Upper lobe of right lung (tissue), 1 donor: ENCODE measurements at places on chromosomes 5 and 9. TPM values are rescaled to one million over a fixed set of nuclear protein-coding genes. Genes with fewer than 3 reads are reported as not detected.

Gene ZBTB26
- 8.2 TPM for total RNA-seq

Gene KIF4B
- total RNA-seq, result 0.17 TPM

Gene HMCN2
- total RNA-seq, result 7.8 TPM

Gene PCDHB4
- 3.0 TPM for total RNA-seq

Gene DOCK8
- total RNA-seq, result 83.4 TPM

Gene GABRA1
- not detected for total RNA-seq

Gene IL9
- total RNA-seq, result not detected

Gene FOXD4L5
- 0.41 TPM for total RNA-seq

DNA sequence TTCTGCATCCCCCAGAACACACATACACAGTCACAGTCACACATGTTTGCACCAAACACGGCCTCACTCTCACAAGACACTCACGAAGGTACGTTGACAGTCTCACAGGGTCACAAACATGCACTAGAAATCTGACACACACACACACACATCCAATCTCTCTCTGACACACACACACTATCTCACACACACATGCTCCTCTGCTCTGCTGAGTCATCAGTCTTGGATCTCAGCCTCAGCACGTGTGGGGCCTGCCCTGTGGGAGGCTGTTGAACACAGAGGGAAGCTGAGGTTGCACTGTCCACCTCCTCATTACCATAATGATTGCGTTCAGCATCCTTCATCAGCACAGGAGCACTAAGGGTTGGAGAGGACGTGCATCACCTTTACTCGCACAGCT, 188.8 kb downstream of the MTRR start:
- no peak for DNase-seq

GRCh38 chr5:5473226-5473625, 50.7 kb downstream of the ICE1 start:
- DNase-seq, result no peak

DNA sequence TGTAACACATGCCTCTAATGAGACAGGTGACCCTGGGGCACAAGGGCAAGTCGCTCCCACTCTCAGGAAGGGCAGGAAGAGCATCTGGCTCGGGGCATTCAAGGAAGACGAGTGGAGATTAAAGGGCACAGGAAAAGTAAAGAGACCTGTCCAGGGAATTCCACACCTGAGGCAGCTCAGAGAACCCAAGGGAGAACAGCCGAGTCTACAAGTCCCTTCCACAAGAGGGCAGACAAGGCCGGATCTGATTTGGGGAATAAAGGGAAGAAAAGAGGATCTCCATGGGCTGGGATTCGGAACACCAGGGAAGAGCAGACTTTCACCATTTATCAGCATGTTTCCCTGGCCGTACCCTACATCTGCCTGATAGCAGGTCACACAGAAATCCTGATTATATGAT, 28.1 kb downstream of the GPX3 start:
- no peak for DNase-seq

- DNase-seq, result no peak
These were observed 185.6 kb downstream of the SNX18 start for GRCh38 chr5:54703133-54703532.

GRCh38 chr5:33601881-33602280, 161.1 kb downstream of the TARS1 start:
- DNase-seq, result no peak

DNA sequence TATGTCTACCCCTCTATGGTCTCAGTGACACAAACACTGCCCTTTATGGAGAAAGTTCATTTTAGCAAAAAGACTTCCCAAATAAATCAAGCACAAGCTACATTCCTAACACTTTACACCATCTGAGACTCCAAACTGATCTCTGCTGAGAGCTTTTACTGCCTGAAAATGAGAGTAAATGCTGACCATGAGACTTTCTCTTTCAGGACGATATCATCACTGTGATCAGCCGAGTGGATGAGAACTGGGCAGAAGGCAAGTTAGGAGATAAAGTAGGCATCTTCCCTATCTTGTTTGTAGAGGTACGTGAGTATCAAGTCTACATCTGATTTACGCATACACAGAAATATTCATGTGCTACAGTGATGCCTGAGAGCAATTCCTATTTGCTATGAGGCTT, 67.5 kb downstream of the SH3RF2 start:
- DNase-seq, result no peak

GRCh38 chr5:17258431-17258830, 41.0 kb downstream of the BASP1 start:
- no peak for DNase-seq

GRCh38 chr5:15499528-15500324, at the start of gene FBXL7:
TSS of gene FBXL7 (plus strand) at chr5:15500180.
- DNase-seq, result peak; percentile 88
